Regular cardiac myocyte (primary cell): ENCODE measurements at places on chromosomes 1 and 21. TPM values are rescaled to one million over a fixed set of nuclear protein-coding genes. Genes with fewer than 3 reads are reported as not detected.

Gene SYPL2
- 0.19 and 0.56 TPM in 2 replicates for total RNA-seq

Gene SKI
- 19.7 and 29.9 TPM in 2 replicates for total RNA-seq

Gene TRABD2B
- total RNA-seq: under 0.01 and 0.28 TPM in 2 replicates

Gene KLHL12
- 32.4 and 38.1 TPM in 2 replicates for total RNA-seq

Gene CCDC30
- total RNA-seq: 0.96 and 1.4 TPM in 2 replicates

Gene ELF3
- total RNA-seq: 0.77 and 2.5 TPM in 2 replicates

Gene SPTA1
- under 0.01 and 0.19 TPM in 2 replicates for total RNA-seq

Gene OR2L5
- total RNA-seq: not detected in 2 replicates

Gene CFAP141
- not detected in 2 replicates for total RNA-seq

Gene RYR2
- total RNA-seq: under 0.01 TPM in 1 of 2 replicates, not detected in the other

Gene CFAP74
- not detected in 2 replicates for total RNA-seq

Gene RXFP4
- total RNA-seq: under 0.01 TPM in 1 of 2 replicates, not detected in the other

Gene CALML6
- total RNA-seq: 0.19 and 0.85 TPM in 2 replicates

Gene LCE3E
- total RNA-seq: not detected in 2 replicates

Gene RXRG
- not detected in 2 replicates for total RNA-seq

Gene GBP7
- total RNA-seq: not detected in 2 replicates

Gene TMCC2
- total RNA-seq: 2.3 TPM in 2 replicates

Gene SELL
- 1.1 and 1.2 TPM in 2 replicates for total RNA-seq

Gene ATP1A1
- 121 and 322 TPM in 2 replicates for total RNA-seq

Gene SH2D1B
- not detected in 2 replicates for total RNA-seq

Gene SMAP2
- total RNA-seq: 10.4 and 27.2 TPM in 2 replicates

Gene LCK
- not detected in 2 replicates for total RNA-seq

Gene MATN1
- 0.28 TPM in 1 of 2 replicates, not detected in the other for total RNA-seq

Gene MX2
- 2.9 and 4.2 TPM in 2 replicates for total RNA-seq

Gene HLX
- total RNA-seq: 9.6 and 18.9 TPM in 2 replicates

Gene BTBD8
- total RNA-seq: 2.9 and 7.6 TPM in 2 replicates

Gene FBXO2
- 0.19 and 1.4 TPM in 2 replicates for total RNA-seq

Gene SIM2
- 0.19 and 5.4 TPM in 2 replicates for total RNA-seq

Gene F3
- total RNA-seq: 6.7 and 51.6 TPM in 2 replicates

Gene GFI1
- under 0.01 and 1.2 TPM in 2 replicates for total RNA-seq

Gene CPTP
- 9.0 and 11.5 TPM in 2 replicates for total RNA-seq

Gene SELP
- 0.19 and 1.4 TPM in 2 replicates for total RNA-seq
